Upper lobe of right lung (tissue), 1 donor: ENCODE measurements at places on chromosomes 12 and 14. TPM values are rescaled to one million over a fixed set of nuclear protein-coding genes. Genes with fewer than 3 reads are reported as not detected.

GRCh38 chr14:50109342-50109741, 7.0 kb downstream of the VCPKMT start:
- DNase-seq, result no peak

GRCh38 chr12:3600039-3600720, 109.2 kb downstream of the PRMT8 start:
- no peak for DNase-seq

GRCh38 chr12:63928305-63928704, 83.8 kb downstream of the SRGAP1 start:
- no peak for DNase-seq

DNA sequence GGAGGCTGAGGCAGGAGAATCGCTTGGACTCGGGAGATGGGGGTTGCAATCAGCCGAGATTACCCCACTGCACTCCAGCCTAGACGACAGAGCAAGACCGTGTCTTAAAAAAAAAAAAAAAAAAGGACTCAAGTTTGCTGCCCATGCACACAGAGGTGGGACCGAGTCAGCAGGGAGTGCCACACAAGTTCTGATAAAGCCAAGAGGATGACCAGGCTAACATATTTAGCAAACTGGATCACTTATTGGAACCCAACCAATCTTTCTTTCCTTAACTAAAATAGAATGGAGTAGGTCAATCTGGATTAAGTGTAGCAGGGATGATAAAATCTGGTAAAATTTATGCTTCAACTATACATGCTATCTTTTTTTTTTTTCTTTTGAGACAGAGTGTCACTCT, 190.4 kb upstream of the FOXN3 start:
- no peak for DNase-seq

DNA sequence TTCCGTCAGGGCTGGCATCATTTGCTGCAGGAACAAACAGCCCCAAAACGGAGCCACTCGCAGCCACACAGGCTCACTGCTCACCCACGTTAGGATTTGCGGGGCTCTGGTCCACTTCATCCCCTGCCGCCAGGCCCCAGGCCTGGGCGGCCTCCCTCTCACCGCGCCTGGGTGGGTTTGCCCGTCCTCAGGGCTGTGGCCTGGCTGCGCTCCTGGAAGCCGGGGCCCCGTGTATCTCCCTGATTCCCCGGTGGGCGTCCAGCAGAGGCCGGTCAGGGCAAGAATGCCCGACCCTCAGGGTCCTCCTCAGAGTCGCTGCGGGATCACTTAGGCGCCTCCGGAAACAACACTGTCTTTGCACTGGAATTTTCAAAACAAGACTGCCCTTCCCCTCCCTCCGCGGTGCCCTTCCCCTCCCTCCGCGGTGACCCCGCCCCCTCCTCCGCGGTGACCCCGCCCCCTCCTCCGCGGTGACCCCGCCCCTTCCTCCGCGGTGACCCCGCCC, 15.7 kb upstream of the FBRSL1 start:
- no peak for DNase-seq

GRCh38 chr12:58639318-58639934, 280.9 kb downstream of the LRIG3 start:
- DNase-seq, result no peak

- DNase-seq, result no peak
These were observed 23.0 kb downstream of the MVK start for GRCh38 chr12:109596418-109597244.

DNA sequence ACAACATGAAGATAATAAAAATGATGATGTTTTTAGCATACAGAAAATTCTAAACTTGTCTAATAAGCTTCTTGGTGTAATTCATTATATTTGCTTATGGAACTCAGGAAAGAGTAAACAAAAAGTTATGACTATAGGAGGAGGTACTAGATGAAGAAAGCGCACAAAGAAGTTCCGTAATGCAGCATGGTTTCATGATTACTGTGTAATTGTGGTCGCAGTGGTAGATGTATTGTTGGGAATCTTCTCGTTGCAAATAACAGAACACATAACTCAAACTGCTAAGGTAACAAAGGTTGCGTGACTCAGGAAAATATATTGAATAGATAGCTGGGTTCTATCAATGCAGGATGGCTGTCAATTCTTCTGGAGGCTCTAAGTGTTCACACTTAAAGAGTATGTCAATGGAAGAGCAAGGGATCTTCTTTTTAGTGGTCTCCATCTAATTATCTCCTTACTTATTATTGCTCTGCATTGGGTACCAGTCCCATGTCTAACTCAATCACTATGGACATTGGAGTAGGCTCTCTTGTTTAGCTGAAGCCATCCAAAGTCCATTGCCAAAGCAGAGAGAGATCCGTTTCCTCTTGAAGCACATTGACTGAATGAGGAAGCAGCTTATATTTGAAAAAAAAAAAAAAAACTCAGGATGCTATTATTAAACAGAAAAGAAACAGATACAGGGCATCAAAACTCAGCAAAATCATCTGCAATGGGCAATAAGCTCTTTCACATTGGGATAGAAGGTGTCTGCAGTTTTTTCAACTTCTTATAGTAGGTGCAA, 283.4 kb upstream of the ATP2B1 start:
- no peak for DNase-seq

DNA sequence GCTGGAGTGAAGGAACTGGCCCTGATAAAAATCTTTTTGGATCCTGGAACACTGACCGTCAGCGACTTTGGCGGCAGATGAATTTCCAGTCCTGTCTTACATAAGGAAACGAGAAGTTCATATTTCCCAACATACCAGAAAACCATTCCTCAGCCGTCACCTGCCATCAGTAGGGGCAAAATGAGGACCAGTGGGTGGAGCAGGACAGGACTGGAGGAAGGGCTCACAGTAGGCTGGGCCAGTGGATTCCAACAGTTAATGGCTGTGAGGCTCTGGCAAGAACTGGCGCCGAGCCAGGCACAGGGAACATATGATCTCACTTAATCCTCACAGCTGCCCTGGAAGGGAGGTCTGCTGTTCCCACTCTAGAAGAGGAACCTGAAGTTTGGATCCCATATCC, 67.2 kb upstream of the FAM181A start:
- DNase-seq, result no peak

GRCh38 chr12:30364822-30365221, 330.8 kb downstream of the IPO8 start:
- DNase-seq, result no peak

GRCh38 chr14:68563251-68564131, 229.4 kb downstream of the ZFP36L1 start:
- no peak for DNase-seq

DNA sequence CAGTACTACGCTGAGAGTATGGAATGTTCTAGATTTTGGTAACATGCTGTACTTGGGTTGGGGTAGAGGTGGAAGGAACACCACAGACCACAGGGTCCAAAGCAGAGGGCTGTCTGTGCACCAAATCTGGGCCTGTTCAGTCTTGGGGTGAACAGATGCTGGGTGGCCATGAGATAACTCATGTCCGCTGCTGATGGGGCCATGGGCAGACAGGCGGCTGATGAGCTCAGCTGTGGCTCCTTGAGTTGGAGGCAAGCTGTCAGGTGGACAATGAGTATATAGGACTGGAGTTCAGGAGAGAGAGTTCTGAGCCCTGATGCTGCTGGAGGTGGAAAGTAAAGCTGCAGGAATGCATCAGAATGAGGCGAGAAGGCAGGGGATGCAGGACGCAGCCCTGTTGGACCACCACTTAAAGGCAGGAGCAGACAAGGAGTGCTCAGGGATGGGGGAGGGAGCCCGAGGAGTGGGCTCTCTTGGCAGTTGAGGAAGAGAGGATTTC, 6.2 kb downstream of the SMIM41 start:
- peak; percentile 39 for DNase-seq

DNA sequence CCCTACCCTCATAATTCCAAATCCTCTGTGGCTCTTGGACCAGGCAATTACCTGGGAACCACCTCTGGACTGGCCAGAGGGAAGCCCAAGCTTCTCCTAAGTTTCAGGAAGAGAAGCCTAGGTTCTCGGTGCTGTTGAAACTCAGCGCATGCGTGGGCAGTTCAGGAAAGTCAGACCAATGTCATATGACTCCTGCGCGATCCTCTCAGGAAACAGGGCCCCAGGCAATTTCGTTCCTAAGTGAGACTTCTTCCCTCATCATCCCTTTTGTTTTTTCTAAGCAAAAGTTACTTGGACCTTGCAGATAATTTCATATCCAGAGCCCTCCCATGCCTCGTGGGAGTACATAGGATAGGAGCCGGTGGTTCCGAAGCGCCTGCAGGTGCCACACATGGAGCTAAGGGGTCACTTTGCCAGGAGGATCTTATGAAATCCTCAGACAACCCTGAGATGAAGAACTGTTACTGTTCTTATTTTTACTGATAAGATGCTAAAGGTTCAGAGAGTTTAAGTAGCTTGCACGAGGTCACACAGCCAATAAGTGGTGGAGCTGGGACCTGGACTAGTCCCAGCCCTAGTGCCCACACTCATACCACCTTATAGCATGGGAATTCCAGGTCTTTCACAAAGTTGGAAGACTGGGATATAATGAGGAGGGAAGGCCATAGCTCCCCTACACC, 168.2 kb downstream of the ZFP36L1 start:
- peak; percentile 75 for DNase-seq

DNA sequence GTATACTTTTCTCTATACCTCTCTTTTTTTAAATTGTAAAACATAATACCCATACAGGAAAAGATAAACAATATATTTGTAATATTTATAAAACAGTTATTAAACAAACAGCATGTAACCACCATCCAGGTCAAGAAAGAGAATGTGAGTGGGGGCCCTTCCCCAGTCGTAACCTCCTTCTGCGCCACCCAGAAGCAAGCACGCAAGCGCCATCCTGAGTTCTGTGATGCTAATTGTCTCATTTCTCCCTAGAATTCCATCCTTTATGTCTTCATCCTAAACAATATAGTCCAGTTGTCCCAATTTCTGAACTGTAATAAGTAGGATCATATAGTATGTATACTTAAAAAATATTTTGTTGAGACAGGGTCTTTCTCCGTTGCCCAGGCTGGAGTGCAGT, 129.5 kb downstream of the EXOC5 start:
- DNase-seq, result no peak

- no peak for DNase-seq
These were observed at the start of gene AKT1 for GRCh38 chr14:104794993-104795780. AKT1 (minus strand) TSS chr14:104795748; CDS start chr14:104792643, 3,105 bp downstream.

GRCh38 chr14:58501214-58501816, 73.8 kb downstream of the KIAA0586 start:
- DNase-seq, result no peak

SELPLG gene
- total RNA-seq, result 31.9 TPM

TTC9 gene
- total RNA-seq, result 6.7 TPM

PKP2 gene
- 1.9 TPM for total RNA-seq

DTX1 gene
- 5.1 TPM for total RNA-seq

ACACB gene
- 35.2 TPM for total RNA-seq

TRHDE gene
- 7.3 TPM for total RNA-seq

GALNT6 gene
- 16.6 TPM for total RNA-seq

TAS2R30 gene
- 2.9 TPM for total RNA-seq

KCNH3 gene
- 0.90 TPM for total RNA-seq

DENND5B gene
- 7.5 TPM for total RNA-seq

IAPP gene
- not detected for total RNA-seq

STAC3 gene
- 6.0 TPM for total RNA-seq

TAC3 gene
- total RNA-seq, result not detected
